Thoracic aorta endothelial cell (primary cell): ENCODE measurements at places on chromosomes 1 and 21. TPM values are rescaled to one million over a fixed set of nuclear protein-coding genes. Genes with fewer than 3 reads are reported as not detected.

The FCRL5 gene
- total RNA-seq: not detected in 2 replicates

The SMG5 gene
- total RNA-seq: 59.6 and 66.0 TPM in 2 replicates

The POLR3GL gene
- 11.8 and 13.6 TPM in 2 replicates for total RNA-seq

The NFIA gene
- total RNA-seq: 32.1 and 43.4 TPM in 2 replicates

The OR6K6 gene
- total RNA-seq: not detected in 2 replicates

The NENF gene
- total RNA-seq: 10.0 and 12.0 TPM in 2 replicates

The LCE3E gene
- total RNA-seq: not detected in 2 replicates

The OPRD1 gene
- total RNA-seq: not detected in 2 replicates

The FAM163A gene
- not detected in 2 replicates for total RNA-seq

The DOP1B gene
- total RNA-seq: 12.2 and 15.4 TPM in 2 replicates

The SOX13 gene
- total RNA-seq: 20.9 and 24.4 TPM in 2 replicates

The PTGER3 gene
- 0.07 and 0.13 TPM in 2 replicates for total RNA-seq

The TNFSF4 gene
- 33.5 and 90.3 TPM in 2 replicates for total RNA-seq

The SH3BP5L gene
- total RNA-seq: 23.9 and 26.0 TPM in 2 replicates

The OR2T29 gene
- not detected in 2 replicates for total RNA-seq

The TBX15 gene
- under 0.01 and 0.07 TPM in 2 replicates for total RNA-seq

The RPTN gene
- not detected in 2 replicates for total RNA-seq

The GBP4 gene
- 2.9 and 3.6 TPM in 2 replicates for total RNA-seq

The RXFP4 gene
- total RNA-seq: not detected in 2 replicates

The SPATA45 gene
- not detected in 2 replicates for total RNA-seq
